ENCODE measurements at places on chromosomes 16 and 17. TPM values are rescaled to one million over a fixed set of nuclear protein-coding genes. Genes with fewer than 3 reads are reported as not detected.

NT5C3B gene
- total RNA-seq, result 54.7 TPM

GRCh38 chr16:60681043-60681442 lies 1355.2 kb downstream of the CDH8 start:
- H3K4me1 ChIP-seq, result no peaks in the 10 kb centered on the region
- H3K27me3 ChIP-seq, result no peaks in the 10 kb centered on the region
- H3K4me3 ChIP-seq, result no peak overlapping the region
- no peak for DNase-seq
- no peaks in the 10 kb centered on the region for H3K36me3 ChIP-seq
- H3K27ac ChIP-seq, result no peak overlapping the region

DNA sequence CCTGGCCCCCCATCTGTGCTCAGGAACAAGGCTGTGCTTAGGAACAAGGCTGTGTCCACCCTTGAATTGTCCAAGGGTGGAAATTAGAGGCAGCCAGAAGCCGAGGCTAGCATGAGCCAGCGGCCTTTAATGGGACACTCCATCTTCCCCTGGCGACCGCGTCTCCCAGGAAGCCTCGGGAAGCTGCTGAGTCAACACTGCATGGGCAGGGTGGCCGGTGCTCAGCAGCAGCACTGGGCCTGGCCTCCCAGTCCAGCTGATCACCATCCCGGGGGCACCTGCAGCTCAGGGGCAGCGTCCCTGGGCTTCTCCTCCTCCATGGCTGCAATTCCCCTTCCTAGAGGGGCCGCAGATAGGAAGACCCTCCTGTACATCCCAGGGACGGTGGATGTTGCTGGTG lies 180.8 kb downstream of the ENGASE start:
- peaks cover 97% of the 10 kb centered on the region for H3K27me3 ChIP-seq
- no peak for DNase-seq
- no peaks in the 10 kb centered on the region for H3K4me1 ChIP-seq
- H3K27ac ChIP-seq, result no peak overlapping the region
- H3K4me3 ChIP-seq, result no peak overlapping the region
- H3K36me3 ChIP-seq, result no peaks in the 10 kb centered on the region

DNA sequence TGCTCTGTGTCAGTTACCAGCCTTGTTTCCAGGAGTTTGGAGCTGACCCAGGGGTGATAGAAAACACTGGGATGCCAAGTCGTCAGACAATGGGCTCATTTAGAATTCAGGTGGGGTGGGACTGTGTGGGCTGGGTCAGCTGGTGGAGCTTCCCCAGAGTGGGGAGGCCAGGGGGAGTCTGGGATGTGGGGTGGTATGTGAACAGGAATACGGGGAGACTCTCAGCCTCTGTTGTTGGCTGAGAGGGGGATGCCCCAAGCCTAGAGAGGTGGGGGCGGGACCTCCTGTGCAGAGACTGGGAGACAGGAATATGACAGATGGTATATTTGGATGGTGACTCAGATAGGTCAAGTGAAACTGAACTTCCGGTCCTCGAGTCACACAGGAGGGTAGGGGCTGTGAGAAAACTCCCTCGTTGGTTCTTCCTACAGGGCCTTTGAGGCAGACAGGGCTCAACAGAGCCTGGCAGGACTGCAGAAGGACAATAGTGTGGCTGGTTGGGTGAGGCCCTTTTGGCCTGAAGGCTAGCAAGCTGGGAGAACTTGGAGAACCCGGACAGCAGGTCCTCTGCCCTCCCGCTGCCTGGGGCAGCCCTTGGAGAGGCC lies 23.7 kb downstream of the CDH1 start:
- peak; percentile 31 for DNase-seq
- H3K36me3 ChIP-seq, result no peaks in the 10 kb centered on the region
- no peaks in the 10 kb centered on the region for H3K27me3 ChIP-seq
- H3K27ac ChIP-seq, result no peak overlapping the region
- peaks cover 10% of the 10 kb centered on the region for H3K4me1 ChIP-seq

GRCh38 chr16:84507011-84507982 lies 2.8 kb upstream of the MEAK7 start:
- no peak for DNase-seq
- H3K27ac ChIP-seq, result peak overlapping the region; percentile 37
- H3K36me3 ChIP-seq, result peaks cover under 1% of the 10 kb centered on the region
- H3K4me1 ChIP-seq, result peaks cover 62% of the 10 kb centered on the region
- H3K4me3 ChIP-seq, result no peak overlapping the region

KRTAP1-5 gene
- total RNA-seq, result 2.5 TPM

DNA sequence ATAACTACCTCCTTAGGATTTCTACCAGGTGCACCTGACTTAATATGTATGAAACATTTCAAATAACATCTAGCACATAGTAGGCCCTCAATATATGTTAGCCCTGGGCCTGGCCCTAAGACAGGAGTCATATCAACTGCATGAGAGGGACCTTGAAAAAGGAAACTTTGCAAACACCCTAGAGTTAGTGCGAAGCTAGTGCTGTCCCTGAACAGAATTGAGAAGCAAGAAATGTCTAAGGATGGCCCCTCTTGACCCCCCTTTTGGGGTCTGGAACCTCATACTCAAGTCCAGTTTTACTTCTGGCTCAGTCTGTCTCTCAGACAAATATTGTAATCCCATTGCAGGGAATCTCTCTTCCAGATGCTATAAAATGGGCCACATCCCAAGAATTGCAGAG lies 80.5 kb downstream of the CBLN1 start:
- no peak overlapping the region for H3K4me3 ChIP-seq
- H3K36me3 ChIP-seq, result no peaks in the 10 kb centered on the region
- no peaks in the 10 kb centered on the region for H3K4me1 ChIP-seq

C16orf46 gene
- total RNA-seq, result not detected

KRT32 gene
- not detected for total RNA-seq

- no peak for DNase-seq
- no peak overlapping the region for H3K4me3 ChIP-seq
- H3K27ac ChIP-seq, result no peak overlapping the region
- no peaks in the 10 kb centered on the region for H3K27me3 ChIP-seq
- H3K36me3 ChIP-seq, result no peaks in the 10 kb centered on the region
These were observed 151.3 kb upstream of the ZFHX3 start for GRCh38 chr16:73199214-73199613.

GRCh38 chr17:81735264-81736102 lies 23.4 kb downstream of the SLC25A10 start:
- H3K4me3 ChIP-seq, result no peak overlapping the region
- H3K27ac ChIP-seq, result no peak overlapping the region
- H3K27me3 ChIP-seq, result peaks cover 15% of the 10 kb centered on the region
- DNase-seq, result no peak
- H3K36me3 ChIP-seq, result no peaks in the 10 kb centered on the region

DNA sequence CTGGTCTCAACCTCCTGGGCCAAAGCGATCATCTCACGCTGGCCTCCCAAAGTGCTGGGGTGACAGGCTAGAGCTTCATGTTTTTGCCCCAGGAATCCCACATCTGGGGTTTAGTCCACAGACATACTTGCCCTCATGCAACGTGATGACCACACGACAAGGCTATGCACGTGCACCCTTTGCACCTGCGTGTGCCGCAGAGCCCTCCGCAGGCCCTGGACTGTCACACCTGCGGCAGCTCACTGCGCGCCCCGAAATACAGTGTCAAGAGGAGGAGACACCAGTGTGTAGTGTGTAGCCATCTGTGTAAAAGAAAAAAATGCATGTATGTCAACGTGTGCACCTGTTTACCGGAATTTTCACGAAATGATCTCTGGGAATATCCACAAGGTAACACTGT lies 3.5 kb upstream of the MYADML2 start:
- no peak for DNase-seq
- no peak overlapping the region for H3K4me3 ChIP-seq
- peaks cover 20% of the 10 kb centered on the region for H3K27me3 ChIP-seq

DNA sequence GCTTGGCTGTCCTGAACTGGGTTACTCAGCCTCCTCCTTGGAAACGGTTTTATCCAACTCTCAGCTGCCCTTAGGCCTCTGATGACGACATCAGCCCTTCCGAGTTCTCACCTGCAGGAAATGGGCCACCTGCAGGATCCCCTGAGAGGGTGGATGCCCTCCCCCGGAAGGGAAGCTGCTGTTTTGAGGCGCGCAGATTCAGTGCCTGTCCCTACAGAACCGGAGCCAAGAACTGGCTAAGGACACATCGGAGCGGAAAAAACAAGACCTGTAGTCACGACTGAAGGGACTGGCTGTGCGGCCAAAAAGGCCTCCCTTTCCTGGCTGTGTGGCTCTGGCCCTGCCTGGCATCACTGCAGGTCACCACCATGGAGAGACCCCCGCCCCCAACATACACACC lies 11.7 kb upstream of the C16orf95 start:
- H3K4me3 ChIP-seq, result no peak overlapping the region
- peaks cover 79% of the 10 kb centered on the region for H3K36me3 ChIP-seq
- H3K4me1 ChIP-seq, result peaks cover 16% of the 10 kb centered on the region
- no peak for DNase-seq

DNA sequence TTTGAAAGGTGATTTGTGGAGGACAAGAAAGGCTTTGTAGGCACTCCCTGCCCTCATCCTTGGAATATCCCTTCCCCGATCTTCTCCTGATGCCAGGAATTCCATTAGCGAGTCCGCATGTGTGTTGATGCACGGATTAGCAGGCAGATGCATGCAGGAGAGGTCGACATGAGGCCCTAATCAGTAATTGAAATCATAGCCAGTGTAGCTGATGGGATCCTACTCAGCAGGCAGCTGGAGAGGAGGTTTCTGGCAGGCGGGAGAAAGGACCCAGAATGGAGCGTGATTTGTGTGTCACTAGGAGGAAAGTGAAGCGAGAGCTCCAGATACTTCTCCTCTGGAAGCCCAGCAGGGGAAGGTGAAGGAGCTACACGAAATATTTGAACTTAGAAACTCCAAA lies 196.3 kb upstream of the CDH11 start:
- no peak for DNase-seq
- H3K27me3 ChIP-seq, result no peaks in the 10 kb centered on the region
- peaks cover 32% of the 10 kb centered on the region for H3K4me1 ChIP-seq
- no peaks in the 10 kb centered on the region for H3K36me3 ChIP-seq
- H3K4me3 ChIP-seq, result no peak overlapping the region

LGALS9B gene
- not detected for total RNA-seq

GRCh38 chr16:89829630-89830437 lies 1.6 kb downstream of the SPIRE2 start:
- no peaks in the 10 kb centered on the region for H3K27me3 ChIP-seq
- H3K4me3 ChIP-seq, result no peak overlapping the region
- no peaks in the 10 kb centered on the region for H3K36me3 ChIP-seq
